ENCODE measurements at places on chromosomes 2 and 18.

DNA sequence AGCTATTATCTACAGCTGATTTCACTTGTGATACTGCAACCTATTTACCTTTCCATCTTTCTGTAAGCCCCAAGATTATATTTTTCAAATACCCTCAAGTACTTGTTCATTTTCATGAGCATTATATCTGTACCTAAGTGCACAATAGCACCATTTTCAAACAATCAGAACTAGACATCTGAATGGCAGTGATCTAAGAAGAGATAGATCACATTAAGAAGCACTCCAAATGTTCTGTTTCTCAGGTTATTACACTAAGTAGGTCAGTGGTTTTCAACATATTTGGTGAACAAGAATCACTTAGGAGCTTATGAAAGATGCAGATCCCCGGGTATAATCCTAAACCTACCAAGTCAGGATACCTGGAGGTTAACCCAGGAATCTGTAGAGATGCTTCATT is 872.7 kb downstream of the DCDC2C start:
- no peak for DNase-seq

DNA sequence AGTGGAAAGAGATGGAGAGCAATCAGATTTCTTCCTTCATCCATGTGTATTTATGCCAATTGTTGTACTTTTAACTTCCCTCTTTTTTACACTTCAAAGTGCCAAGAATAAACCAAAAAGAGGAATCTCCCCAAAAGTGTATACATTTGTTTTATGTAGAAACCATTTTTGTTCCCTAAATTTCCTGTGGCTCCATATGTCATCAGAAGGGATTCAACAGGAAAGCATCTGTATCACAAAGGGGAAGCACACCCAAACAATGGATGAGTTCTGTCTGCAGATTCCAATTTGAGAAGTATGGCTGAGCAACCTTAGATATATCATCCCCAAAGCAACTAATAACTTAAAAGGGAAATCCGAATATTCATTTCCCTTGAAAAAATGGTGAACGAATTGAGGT is 275.0 kb downstream of the MREG start:
- DNase-seq, result no peak

DNA sequence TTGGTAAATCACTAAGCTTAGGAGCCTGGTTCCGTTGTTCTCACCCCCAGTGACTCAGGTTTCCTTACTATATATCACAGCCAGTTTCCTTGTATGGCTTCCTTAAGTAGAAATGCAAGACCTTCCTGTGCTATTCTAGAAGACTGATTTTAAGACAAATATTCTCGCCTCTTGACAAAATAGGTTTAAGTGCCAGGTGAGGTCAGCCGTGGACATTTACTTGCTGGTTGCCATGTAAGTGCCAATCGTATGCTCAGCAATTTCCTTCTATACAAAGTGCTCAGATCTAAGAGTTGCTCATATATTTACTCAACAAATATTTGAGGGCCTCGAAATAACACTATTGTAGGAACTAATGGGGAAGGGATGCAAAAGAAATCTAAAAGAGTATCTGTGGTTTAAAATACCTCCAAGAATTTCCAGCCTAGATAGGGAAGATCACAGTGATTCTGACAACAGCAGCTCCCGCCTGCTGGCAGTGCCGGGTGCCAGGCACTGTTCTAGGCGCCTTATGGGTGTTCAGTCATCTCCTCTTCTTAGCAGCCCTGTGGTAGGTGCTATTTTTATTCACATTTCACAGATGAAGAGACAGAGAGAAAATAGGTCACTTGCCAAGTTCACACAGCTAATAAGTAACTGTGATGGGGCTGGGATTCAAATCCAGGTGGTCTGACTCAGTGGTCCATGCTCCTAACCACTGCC is 95.3 kb upstream of the B3GNT7 start:
- DNase-seq, result no peak

GRCh38 chr2:75098856-75099255 is 100.5 kb downstream of the TACR1 start:
- DNase-seq, result no peak

GRCh38 chr2:223692191-223692947 is 90.2 kb upstream of the SCG2 start:
- no peak for DNase-seq

DNA sequence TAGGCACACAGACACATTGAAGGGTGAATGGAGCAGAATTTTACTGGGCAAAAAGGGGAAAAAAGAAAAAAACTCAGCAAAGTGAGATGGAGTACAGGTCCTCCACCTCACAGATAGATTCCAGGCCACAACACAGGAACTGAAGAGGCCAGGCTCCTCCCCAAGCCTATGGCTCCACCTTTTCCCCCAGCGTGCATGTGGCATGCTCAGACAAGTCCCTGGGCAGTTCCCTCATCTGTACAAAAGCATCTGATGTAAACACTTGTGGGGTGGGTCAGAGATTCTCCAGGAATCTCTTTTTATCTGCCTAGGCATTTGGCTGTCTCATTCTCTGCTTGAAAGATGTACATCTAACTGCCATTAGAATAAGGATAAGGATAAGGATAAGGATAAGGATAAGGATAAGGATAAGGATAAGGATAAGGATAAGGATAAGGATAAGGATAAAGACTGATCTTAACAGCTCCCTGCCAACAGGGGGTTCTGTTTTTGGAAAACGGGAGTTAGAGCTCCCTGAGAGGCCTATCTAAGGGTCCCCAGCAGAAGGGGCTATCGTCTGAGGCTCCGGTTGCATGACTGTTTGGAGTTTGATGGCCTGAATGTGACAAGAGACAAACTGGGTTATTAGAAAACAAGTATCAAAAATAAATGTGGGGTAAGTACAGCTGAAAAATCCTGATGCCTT is 17.2 kb upstream of the ASXL3 start:
- DNase-seq, result no peak

DNA sequence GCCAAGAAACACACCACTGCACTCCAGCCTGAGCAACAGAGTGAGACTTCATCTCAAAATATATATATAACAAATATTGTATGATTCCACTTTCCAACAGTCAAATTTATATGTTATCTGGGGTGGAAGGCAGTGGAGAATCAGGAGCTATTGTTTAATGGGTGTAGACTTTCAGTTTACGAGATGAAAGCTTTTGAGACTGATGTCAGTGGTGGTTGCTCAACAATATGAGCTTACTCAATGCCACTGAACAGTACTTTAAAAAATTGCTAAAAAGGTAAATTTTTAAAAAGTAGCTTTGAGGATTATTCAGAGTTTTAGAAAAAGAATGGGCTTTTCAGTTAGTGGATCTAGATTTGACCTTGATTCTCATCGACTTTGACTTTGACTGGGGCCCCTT is 105.9 kb upstream of the ST6GAL2 start:
- no peak for DNase-seq

- no peak for DNase-seq
Observed at GRCh38 chr2:220152281-220152935, 525.0 kb downstream of the SLC4A3 start.

DNA sequence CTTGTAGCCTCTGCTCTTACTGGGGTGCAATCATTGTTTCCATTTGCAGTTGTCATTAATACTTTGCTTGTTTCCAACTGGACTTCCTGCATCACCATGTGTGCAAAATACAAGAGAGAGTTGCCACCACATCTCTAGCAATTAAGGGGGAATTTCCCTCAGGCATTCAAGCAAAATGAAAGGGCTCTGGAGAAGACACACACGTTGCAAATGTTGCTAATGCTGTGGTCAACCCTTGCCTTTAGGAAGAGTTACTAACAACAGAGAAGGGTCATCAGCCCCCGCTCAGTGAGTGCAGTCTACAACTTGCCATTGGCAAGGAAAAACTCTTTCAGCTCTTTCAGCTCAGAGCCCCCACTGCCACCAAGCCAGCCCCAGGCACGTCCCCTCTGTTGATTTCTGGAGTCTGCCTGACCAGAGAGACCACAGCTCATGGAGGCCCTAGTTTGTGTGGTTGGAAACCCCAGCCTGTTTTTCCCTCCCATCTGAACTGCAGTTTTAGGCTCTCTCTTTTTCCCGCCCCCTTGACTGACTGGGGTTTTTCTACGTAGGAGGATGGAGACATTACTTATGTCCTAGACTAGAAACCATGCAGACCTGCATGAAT is 25.9 kb upstream of the GPR45 start:
- no peak for DNase-seq

DNA sequence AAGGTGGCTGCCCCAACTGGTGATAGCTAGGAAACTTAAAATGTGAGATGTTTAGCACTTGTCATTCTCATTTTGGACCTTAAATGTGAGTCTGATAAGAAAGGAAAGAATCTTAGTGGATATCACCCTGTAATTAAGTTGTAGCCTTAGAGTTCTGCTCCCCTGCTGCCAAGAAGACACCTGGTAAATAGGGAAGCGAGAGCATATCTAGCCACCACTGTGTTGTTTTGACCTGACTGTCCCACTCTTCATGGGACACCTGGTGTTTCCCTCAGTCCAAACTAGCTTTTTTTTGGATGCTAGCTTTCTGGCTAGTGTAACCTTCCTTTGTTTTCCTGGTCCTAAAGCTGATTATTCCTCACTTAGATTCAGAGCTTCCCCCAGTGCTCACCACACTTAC is 357.6 kb downstream of the RAD51AP2 start:
- DNase-seq, result no peak

DNA sequence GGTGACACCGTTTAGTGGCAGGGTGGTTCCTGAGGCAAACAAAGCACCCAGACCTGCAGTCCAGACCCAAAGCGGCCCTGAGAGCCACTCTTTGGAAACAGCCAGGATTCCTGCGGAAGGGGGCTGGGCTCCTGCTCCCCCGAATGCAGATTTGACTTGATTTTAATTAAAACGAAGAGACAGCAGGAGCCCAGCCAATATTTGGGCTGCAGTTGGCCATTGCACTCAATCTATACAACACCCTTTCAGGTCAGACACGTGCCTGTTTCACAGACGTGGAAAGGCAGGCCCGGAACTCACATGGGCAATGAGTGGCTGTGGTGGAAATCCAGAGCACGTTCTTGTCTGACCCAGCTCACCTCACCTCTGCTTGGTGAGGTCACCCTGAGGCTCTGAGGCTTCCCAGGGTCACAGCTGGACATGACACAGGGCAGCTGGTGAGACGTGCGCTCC is 122.4 kb downstream of the NDUFA10 start:
- DNase-seq, result no peak

Data from NCI-H1930 (cell line).